Endothelial cell of umbilical vein (primary cell): ENCODE measurements at places on chromosomes 16 and 17. TPM values are rescaled to one million over a fixed set of nuclear protein-coding genes. Genes with fewer than 3 reads are reported as not detected.

DNA sequence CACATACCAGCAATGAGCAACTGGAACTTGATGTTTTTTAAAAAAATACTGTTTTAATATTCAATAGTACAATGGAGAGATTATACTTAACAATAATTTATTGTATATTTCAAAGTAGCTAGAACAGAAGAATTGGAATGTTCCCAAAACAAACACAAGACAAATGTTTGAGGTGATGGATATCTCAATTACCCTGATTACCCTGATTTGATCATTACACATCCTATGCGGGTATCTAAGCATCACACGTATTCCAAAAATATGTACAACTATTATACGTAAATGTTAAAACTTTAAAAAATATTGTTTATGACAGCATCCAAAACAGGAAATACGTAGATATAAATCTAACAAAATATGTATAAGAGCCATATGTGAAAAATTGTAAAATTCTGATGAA lies 96.8 kb downstream of the DYNLRB2 start:
- H3K4me1 ChIP-seq, result no peaks in the 10 kb centered on the region
- H3K36me3 ChIP-seq, result no peaks in the 10 kb centered on the region
- no peak overlapping the region for H3K27ac ChIP-seq
- peak; percentile 23 for DNase-seq
- H3K4me3 ChIP-seq, result no peak overlapping the region
- H3K27me3 ChIP-seq, result no peaks in the 10 kb centered on the region

- no peaks in the 10 kb centered on the region for H3K36me3 ChIP-seq
- no peaks in the 10 kb centered on the region for H3K27me3 ChIP-seq
- H3K27ac ChIP-seq, result no peak overlapping the region
- no peak overlapping the region for H3K4me3 ChIP-seq
- DNase-seq, result no peak
Observed at GRCh38 chr17:5164436-5164835, 27.2 kb downstream of the ZNF594 start.

DNA sequence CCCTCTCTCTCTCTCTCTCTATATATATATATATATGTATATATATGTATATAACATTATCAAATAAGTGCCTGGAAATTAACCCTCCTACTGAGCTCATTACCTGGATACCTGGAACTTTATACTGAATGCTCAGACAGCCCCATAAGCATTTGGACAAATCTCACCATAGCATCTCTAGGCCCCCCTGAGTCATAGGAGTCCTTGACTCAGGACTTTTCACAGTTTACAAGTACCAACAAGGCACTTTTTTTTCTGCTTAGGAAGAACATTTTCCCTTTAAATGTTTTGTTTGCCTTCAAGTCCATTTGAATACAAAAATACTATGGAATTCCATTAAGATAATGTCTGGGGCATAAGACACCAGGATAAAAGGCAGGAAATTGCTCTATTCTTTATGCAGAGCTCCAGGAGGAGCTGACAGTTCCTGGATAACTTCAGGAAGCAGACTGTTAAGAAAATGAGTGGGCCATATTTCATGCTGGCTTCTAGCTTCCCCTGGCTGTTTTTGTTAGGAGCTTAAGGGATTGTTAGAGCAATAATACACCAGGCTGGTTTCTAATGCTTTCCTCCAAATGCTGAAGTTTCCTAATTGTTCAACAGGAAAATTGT lies 171.7 kb upstream of the ASIC2 start:
- H3K36me3 ChIP-seq, result no peaks in the 10 kb centered on the region
- no peak for DNase-seq
- H3K4me3 ChIP-seq, result no peak overlapping the region
- no peaks in the 10 kb centered on the region for H3K4me1 ChIP-seq

DNA sequence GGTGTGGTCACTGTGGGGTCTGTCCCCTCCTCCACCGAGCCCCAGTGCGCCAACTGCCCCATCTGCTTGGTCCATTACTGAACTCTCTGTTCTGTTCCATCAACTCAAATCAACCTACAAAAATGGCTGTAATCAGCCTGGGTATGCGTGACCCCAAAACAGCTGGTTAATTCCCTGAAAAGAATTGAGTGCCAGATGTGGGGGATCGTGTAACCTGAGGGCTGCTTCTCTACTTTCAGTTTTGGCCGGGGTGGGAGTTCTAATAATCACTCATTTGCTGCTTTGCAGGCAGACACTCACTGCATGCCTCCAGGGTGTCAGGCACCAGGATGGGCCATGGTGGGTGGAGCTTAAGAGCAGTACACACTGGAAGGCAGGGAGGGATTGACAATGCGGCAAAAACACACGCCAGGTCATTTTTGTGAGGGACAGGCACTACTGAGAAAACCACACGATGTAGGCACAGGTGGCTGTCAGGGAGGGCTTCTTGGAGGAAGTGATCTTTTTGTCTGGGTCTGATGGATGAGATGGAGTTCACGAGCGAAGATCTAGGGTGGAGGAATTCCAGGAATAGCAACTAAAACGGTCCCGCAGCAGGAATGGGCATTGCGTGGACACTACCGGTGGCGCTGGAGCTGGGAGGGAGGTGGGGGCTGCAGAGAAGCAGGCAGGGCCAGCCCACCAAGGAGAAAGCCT lies 30.4 kb upstream of the SSTR5 start:
- no peak for DNase-seq
- no peaks in the 10 kb centered on the region for H3K4me1 ChIP-seq
- no peak overlapping the region for H3K4me3 ChIP-seq

NPIPB2 gene
- 11.7 and 15.4 TPM in 2 replicates for total RNA-seq
